ENCODE measurements at places on chromosomes 3 and 15. TPM values are rescaled to one million over a fixed set of nuclear protein-coding genes. Genes with fewer than 3 reads are reported as not detected.

- no peak for DNase-seq
Observed at GRCh38 chr3:173548261-173548660, 150.7 kb downstream of the NLGN1 start.

- DNase-seq, result no peak
Observed at GRCh38 chr15:59137566-59137965, 32.6 kb downstream of the CCNB2 start.

GRCh38 chr3:14439501-14440167 lies 37.2 kb downstream of the SLC6A6 start:
- peak; percentile 91 for DNase-seq

Gene RSL24D1
- total RNA-seq, result 60.4 TPM

DNA sequence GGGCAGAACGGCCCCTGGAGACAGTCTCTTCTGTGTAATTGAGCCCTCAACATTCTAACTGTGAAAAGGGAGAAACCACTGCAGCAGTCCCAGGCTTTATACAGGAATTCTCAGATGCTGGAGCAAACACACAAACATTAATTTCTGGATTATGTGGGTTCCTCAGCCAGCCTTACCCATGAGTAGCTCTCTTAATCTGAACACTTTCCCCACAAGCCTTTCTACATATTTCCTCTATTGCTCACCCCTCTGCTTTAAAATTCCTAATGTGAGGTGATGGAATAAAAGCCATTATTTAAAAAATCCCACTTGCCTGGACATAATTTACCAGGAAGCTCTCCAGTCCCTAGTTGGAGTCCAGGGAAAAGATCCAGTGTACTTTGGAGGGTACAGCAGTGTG lies 139.0 kb downstream of the CTNNB1 start:
- DNase-seq, result no peak

- DNase-seq, result no peak
Observed at GRCh38 chr3:104947943-104948342, 418.8 kb upstream of the ALCAM start.

- DNase-seq, result no peak
Observed at GRCh38 chr3:78186404-78186803, 1146.5 kb downstream of the ROBO2 start.

Gene SQOR
- total RNA-seq, result 67.5 TPM

DNA sequence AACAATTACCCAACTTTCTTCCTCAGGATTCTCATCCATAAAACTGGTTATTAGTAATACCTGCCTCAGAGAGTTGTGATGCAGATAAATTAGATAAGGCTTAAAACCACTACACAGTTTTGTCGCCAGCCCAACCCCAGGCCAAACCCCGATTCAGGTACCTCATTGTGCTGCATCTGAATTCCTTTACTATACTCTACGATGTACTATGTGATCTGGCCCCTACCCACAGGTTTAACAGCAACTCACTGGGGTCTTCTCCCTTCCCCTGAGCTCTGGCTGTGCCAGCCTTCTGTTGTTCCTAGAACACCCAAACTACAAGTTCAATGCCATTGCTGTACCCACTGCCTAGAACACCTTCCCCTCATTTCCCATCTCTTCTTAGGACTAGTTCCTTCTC lies 64.6 kb downstream of the MYO5A start:
- DNase-seq, result no peak

DNA sequence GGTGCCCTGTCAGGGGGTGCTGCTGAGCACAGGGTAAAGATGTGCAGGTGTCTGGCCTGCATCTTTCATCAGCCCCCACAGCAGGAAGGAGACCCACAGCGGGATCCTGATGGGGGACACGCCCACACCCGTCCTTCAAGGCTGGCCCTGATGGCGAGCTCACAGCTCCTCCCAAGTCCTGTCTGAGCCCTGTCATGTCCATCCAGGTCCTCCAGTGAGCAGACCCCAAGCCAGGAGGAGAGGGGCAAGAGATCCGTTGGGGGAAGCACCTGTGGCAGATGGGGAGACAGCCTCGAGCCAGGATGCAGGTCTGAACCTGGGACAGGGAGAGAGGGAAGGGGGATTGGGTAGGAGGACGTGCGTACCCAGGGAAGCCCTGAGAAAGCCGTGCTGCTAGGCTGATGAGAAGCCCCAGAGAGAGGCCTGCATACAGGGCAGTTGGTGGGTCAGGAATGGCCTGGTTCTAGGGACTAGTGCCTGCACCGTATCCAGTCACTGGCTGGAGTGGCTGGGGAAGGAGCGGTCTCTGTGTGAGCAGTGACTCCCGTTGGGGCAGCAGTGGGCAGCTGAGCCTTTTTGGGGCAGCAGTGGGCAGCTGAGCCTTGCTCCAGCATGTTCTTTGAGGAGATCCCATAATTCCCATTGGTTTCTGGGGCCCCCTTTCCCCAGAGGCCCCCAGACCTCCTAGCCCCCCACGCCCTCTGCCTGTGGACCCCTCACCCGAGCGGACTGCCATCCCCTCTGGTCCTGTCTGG lies 133.3 kb upstream of the MEF2A start:
- peak; percentile 59 for DNase-seq

Gene ANXA2
- 867 TPM for total RNA-seq

GRCh38 chr3:127746400-127747057 lies 73.8 kb downstream of the ABTB1 start:
- DNase-seq, result no peak

- no peak for DNase-seq
Observed at GRCh38 chr3:150555859-150556436, 9.4 kb downstream of the EIF2A start.

DNA sequence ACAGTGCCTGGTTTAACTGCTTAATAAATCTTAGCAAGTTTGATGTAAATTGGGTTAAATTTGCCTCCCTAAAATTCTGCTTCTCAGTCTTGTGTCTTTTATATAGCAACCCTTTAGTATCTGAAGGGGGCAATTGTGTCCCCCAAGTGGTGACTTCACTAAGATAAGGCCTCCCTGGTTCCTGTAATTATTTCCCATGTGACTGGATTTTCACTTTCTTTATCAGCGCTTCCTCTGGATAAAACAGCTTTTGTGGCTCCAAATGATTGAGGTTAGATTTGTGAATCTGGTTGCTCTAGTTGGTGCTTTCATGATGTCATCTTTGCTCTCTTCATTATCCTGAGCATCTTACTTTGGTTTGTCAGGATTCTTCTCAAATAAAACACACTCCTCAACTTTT lies 334.3 kb upstream of the CTDSPL start:
- DNase-seq, result no peak

GRCh38 chr3:188358787-188359493 lies 205.0 kb downstream of the LPP start:
- DNase-seq, result no peak

Gene GOLGA6A
- total RNA-seq, result 0.06 TPM

DNA sequence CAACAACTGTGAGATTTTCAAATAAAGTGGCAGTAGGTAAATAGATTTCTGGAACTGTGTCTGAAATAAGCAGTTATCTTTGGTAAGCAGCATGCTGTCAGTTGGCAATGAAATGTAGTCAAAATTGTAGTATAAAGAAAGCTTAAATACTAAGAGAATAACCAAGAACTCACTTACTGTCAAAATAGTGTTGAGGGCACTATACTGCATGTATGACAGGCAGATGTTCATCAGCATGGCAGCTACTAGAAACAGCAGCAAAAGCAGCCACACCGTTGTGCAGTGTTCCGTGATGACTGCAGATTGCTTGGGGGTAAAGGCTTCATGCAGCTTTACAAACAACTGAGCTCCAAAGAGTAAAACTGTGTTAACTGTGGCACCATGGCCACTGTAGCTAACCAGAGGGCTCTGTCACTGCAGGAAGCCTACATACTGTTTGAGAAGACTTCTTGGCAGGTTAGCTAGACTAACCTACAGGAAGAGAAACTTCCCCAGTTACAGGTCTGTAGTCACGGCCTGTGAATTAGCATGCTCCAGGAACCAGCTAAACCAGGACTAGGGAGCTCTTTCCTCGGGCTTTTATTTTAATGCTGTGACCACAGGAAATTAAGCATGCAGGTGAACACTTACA lies 459.7 kb downstream of the TBL1XR1 start:
- peak; percentile 3 for DNase-seq

DNA sequence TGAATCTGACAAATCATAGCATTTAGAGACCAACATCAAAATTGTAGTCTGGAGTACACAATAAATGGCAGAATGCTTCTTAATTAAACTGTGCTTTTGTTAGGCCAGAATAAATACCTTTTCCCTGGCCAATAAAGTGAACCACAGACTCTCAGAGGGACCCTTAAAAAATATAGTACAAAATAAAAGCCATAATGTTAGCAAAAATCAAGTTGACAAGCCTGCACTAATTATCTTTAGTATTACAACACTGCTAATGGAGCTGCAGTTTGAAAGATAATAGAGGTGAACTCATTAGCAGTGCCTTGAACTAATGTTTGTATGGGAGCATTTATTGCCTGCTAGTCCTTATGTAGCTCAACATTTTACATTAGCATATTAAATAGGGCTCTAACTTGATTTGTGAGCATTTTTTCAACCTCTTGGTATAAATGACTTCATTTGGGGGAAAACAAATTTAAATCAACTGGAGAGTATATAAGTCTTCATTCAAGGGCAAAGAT lies 801.3 kb downstream of the EPHA3 start:
- no peak for DNase-seq

- no peak for DNase-seq
Observed at GRCh38 chr15:24269166-24269571, 406.4 kb upstream of the NPAP1 start.
